ENCODE measurements at places on chromosomes 12 and 14.

DNA sequence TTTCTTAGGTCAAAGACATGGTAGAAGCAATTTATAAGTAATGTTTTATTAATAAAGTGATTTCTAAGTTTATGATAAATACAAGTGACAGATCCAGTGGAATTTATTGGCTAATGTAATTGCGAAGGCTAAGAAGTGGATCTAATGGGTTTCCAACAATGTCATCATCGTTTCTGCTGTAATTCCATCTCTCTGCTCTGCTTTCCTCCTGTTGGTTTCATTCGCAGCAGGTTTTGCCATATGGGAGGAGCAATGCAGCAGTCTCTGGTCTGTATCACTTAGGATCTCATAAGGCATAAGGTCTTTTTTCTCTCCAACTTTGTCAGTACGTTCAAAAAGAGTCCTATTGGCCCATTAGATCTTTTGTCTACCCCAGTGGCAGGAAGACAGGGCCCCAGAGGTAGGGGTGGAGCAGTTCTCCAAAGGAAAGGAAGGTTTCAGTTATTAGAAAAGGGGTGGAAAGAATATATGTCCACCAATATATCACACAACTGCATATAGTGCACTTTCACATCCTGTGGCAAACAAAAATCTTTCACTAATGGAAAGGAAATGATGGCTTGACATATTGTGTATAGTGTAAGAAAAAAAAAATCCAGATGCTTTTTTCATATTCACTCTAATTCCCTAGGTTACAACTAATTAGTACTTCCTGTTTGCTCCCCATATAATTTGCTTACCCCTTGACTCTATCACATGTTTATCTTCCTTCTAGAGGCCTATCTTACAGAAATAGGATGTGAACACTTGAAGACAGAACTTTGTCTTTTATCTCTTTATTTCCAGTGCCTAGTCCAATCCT lies 451.3 kb downstream of the ZFP36L1 start:
- DNase-seq: no peak

DNA sequence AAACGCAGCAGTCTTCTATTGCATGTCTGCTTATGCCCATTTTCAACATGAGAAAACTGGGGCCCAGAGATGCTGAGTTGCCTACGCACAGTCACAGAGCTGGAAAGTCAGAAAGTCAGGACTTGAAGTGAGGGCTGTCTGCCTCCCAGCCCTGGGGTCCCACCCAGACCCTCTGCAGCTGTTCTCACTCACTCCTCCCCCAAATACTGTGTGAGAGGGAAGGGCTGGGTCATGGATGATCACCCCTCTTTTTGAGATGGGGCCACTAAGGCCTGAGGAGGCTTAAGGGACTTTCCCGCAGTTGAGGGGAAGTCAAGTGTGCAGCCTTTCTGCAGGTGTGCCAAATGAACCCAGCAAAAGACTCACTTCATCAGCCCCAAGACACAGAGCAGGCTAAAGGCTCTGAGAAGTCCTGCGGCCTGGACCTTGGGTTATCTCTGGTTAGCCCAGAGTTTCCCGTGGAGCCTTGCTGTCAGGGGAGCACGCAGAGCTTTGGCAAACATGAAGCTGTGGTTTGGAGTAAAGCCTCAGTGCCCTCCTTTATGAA lies 18.7 kb downstream of the DTX1 start:
- no peak for DNase-seq

DNA sequence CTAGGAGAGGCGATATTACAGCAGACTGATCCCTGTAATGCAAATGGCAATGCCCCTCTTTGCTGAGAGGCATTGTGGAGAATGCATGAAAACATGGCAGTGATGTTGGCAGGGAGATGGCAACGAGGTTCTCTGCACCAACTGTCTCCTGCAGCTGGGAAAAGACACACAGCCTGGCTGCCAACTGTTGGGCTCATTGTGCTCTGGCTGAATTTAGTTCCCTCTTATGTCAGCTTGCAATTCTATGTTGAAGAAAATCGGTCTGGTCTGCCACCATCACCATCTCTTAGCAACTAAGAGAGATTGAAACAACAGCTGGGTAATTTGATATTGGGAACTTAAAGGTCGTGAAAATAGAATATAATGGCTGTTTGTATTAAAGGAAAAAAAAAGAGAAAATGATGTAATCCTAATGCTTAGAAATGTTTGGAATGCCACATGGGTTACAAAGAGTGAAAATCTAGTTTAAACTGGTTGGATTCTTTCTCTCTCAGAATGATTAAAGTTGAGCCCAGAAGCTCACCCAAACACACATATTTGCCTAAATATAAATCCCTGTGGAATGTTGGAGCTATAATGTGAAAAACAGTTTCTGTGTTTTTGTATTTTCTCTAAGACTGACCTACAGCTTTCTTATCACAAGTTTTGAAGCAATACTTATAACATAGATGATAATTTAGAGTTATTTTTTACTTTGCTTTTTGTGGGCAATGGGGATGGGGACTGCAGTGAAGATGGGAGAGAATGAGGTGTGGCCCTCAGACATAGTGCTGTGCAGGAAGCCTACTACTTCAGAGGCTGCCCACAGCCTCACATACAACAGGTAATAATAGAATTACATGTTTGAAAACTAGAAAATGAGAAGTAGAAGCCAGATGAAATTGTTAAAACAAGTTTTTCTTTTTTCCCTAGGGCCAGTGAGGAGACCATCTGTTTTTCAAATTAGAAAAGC lies 143.7 kb downstream of the AKAP6 start:
- no peak for DNase-seq

DNA sequence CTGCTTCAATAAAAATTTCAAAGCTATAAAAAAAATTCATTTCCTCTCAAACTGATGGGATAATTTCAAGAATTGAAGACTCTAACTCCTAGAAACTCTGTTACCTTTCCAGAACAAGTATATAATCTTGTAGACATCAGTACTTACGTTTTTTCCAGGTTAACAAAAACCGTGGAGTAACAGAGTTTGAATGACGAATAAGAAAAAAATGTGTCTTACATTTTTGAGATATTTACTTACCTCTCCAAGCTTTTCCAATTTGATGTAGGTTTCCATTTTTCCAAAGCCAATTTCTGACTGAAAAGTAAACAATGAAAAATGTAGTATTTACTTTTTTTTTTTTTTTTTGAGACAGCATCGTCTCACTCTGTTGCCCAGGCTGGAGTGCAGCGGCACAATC lies 100.2 kb downstream of the CDK17 start:
- no peak for DNase-seq

DNA sequence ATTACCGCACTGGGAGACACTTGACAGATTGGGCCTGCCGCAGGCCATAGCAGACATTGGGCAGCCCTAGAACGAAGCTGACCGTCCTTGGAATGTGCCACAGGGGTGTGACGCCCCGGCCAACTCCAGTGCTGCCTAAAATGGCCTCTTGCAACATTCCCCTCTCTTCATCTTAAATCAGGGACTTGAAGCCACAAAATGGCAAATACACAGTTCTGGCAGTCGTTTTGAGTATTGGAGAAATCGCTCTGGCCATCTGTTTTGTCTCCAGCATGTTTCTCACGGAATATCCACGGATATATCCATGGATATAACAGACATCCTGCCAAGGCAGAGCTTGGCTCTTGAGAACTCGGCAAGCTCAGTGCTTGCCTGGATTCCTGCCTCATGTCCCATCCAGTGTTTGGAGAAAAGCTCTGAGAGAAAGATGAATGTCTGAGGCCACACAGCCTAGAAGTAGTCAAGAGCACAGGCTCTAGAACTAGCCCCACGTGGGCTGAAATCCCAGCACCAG lies 158.4 kb downstream of the CHST11 start:
- DNase-seq: no peak

DNA sequence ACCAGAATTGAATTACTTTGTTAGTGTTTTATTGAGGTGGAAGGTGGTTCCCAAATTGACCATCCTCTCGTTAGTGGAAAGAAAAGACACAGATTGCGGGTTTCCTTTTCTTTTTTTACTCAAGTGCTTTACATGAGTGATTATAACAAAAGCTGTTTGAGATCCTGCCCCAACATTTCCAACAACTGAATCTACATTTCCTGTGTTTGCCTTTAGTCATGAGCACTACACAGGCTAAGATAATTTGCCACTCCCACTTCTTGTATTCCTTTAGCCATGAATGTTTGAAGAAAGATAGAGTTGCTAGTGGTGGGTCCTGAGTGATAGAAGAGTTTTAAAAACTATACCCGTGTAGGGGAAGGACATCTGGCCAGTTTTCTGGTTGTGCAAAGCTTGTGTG lies 16.0 kb downstream of the RERGL start:
- DNase-seq: no peak

DNA sequence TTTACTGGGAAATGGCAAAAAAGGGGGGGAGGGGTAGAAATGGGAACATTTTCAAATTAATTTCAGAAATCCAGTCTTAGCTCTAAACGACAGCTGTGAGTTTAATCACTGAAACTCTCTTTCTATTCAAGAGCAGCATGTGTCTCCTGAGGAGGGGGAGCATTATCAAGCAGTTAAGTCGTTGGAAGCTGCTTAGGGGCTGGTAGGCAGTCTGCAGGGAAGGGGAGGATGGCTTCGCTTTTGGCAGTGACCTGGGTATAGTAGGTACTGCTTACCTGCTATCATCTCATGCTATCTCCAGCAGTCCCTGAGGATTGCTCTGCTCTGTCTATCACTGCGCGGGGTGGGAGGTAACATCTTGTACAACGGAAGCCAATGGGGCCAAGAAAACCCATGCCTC lies 567.4 kb downstream of the NRXN3 start:
- no peak for DNase-seq

Measured in stimulated activated CD4-positive, alpha-beta T cell treated with anti-CD3 and anti-CD28 coated beads, TNF-alpha, amount 100 ng/mL, for 24 hours (primary cell).